Fibroblast of skin of right biceps (primary cell): ENCODE measurements at places on chromosomes 16 and 17.

DNA sequence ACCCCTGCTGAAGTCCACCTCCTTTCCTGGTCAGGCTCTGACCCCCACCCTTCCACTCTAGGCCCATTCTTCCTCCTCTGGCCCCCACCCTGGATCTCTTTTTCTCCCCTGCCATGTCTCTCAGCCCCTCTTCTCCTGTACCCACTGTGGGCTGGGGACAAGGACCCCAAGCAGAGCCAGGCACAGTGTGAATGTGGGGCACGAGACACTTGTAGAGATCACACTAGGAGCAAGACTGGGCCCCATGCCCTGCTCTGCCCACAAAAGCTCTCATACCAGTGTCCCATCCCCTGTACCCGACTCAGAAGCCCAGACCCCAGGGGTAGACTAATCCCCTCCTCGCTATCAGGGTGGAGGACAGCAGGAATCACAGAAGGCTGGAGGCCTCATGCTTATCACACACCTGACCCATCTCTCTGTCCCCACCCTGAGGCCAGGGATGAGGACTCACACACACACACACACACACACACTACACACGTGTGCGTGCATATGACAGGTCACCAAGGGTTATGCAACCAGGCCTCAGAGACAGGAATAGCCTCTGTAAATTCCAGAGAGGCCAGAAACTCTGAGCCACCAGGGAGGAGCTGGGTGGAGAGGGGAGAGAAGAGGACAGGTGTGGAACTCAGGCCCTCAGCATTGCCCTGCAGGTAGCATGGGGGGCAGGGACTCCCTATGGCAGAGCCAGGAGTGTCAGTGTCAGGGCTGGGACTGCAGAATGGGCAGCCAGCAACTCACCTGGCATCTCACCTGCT, 21.1 kb downstream of the ARHGAP27 start:
- DNase-seq = no peak

- no peak for DNase-seq
Observed at GRCh38 chr16:2992383-2993081, 12.3 kb upstream of the PKMYT1 start.

GRCh38 chr17:62852195-62852594, 44.1 kb upstream of the MARCHF10 start:
- DNase-seq = no peak

DNA sequence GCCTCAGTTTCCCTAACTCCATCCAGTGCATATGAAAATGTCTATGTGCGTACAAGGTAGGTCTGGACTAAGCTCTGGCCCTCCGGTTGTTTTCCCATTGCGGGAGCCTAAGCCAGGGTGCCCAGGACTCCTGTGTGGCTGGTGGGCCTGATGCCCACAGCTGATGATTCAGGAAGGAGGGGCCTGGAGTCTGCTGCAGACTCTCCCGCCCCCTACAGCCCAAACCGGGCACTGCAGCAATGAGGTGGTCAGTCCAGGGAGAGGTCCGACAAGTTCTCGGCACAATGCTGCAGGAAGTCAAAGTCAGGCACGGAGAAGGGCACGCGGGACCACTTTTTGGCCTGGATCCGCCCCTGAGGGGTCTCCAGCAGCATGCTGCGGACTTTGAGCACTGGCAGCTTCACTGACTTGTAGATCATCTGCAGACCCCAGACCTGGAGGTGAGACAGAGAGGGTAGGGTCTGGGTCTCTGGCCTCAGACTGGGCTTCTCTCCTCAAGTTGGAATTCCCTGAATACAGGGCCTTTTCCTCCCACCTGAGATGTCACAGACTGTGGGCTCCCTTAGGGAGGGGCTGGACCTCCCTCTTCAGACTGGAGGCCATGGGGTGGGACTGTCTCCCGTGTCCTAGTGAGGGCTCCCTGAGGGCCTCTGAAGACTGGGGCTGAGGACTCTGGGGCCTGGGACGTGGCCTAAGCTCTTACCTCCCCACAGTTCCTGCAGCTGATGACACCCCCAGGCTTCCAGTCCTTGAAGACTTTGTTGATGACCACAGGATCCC, 3.4 kb upstream of the ZNF385C start:
- peak; percentile 56 for DNase-seq

DNA sequence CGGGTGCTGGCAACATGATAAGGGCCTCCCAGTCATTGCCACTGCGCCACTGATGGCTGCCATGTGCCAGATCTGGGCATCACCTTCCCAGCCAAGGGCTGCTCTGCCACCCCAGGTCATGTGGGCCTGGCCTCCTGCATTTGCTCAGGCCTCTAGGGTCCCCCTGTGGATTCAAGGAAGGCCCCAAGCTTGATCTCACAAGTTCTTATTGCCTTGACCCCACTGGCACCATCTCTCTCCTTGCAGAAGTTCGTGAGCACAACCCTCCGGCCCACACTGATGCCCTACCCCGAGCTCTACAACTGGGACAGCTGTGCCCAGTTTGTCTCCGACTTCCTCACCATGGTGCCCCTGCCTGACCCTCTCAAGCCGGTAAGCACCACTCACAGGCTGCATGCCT, 5.3 kb downstream of the DRC7 start:
- DNase-seq = no peak

DNA sequence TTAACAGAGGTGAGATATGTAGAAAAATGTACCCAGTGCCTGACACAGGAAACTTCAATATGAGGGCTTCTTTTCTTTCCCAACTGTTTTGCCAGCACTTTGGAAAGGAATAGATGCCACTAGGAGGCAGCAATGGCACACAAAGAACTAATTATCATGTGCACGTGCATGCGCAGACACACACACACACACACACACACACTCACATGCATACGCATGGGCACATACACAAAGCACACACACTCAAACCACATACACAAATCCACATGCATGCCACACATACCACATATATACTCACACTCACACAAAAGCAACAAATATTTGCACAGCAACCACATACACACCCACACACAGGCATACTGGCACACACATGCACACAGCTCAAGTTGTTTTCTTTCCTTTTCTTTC, 8.8 kb upstream of the CEP112 start:
- DNase-seq = peak; percentile 81

- DNase-seq = no peak
Observed at GRCh38 chr17:58415371-58416055, 1.8 kb downstream of the RNF43 start.

DNA sequence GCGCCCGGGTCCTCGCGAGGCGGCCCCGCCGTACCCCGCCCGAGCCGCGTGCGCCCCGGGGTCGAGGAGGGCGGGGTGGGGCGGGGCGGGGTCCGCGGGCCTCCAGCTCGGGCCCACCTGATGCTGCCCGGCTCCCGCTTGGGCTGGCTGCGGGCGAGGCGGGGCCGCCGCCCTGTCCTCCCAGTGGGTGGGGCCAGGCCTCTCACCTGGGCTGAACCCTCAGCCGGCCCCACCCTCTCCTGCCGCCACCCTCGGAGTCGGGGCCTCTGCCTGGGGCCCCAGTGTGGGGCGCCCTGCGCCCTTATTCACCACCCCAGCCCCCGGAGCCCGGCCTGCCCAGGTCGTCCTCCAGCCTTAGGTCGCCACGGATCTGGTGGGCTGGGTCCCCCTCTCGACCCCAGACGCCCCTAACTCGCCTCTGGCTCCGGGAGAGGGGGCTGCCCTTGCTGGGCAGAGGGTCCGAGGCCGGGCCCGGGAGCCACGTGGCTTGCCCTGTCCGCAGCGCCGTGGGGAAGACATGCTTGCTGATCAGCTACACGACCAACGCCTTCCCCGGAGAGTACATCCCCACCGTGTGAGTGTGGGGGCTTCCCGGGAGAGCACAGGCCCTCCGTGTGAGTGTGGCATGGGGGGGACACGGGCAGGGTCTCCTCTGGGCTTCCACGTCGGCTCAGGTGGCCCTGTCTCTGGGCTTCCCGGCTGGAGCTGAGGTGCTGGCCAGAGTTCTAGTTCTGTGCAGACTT, 578 bp downstream of the RAC3 start:
- DNase-seq = no peak

- peak; percentile 66 for DNase-seq
Observed at GRCh38 chr16:59148056-59148768, 414.1 kb upstream of the GOT2 start.

- DNase-seq = no peak
Observed at GRCh38 chr16:74874123-74874522, 99.5 kb upstream of the FA2H start.

DNA sequence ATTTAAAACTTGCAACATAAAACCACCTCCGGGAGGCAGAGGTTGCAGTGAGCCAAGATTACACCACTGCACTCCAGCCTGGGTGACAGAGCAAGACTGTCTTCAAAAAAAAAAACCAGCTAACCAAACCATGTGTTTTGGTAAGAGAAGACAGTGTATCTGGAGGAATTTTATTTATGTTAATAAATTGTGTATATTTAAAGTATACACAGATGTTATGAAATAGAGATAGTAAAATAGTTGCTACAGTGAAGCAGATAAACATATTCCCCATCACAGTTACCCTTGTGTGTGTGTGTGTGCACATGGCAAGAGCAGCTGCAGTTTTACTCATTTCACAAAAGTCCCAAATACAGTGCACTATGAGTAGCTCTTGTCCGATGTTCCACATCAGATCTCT, 54.8 kb upstream of the CRISPLD2 start:
- no peak for DNase-seq

- peak; percentile 4 for DNase-seq
Observed at GRCh38 chr16:62701426-62701825, 665.2 kb upstream of the CDH8 start.

- DNase-seq = no peak
Observed at GRCh38 chr17:16286947-16287562, 66.2 kb downstream of the CENPV start.

- DNase-seq = no peak
Observed at GRCh38 chr17:76272541-76273444, 7.6 kb downstream of the UBALD2 start.

DNA sequence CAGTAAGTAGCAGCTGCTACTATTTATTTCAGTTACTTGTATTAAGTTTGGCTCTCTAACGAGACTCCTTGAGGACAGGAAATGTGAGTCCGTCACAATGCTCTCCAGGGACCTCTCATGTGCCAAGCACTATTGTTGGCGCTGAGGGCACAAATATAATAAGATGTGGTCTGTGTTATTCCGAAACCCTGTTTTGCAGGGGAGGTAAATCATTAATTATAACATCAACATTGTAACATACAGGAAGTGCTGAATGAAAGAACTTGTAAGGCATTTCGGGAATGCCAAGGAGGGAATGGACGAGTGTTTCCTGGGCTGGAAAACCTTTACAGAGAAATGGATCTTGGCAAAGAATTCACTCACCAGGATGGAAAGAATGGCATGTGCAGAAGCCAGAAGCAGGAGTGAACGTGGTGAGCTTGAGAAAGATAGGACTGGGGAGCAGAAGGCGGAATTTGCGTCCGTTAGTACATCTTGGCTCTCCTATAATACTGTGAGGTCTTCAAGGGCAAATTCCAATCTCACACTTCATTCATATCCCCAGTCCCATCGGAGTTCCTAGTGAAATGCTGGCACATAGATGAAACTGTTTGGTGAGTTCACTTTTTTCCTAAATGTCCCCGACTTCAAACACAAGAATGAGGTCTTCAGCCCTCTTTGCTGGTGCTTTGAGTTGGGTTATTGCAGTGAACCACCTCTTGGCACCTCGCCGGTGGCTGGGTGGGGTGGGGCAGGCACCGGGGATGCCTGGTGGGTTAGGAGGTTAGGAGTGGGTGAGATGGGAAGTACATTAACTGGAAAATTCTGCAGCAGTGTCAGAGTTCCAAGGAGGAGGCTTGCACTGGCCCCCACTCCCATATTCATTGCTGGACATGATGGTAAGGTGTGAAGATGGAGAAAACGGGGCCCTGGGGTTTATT, 11.5 kb downstream of the TAC4 start:
- peak; percentile 82 for DNase-seq

- no peak for DNase-seq
Observed at GRCh38 chr17:49565948-49566491, 9.7 kb upstream of the NXPH3 start.

DNA sequence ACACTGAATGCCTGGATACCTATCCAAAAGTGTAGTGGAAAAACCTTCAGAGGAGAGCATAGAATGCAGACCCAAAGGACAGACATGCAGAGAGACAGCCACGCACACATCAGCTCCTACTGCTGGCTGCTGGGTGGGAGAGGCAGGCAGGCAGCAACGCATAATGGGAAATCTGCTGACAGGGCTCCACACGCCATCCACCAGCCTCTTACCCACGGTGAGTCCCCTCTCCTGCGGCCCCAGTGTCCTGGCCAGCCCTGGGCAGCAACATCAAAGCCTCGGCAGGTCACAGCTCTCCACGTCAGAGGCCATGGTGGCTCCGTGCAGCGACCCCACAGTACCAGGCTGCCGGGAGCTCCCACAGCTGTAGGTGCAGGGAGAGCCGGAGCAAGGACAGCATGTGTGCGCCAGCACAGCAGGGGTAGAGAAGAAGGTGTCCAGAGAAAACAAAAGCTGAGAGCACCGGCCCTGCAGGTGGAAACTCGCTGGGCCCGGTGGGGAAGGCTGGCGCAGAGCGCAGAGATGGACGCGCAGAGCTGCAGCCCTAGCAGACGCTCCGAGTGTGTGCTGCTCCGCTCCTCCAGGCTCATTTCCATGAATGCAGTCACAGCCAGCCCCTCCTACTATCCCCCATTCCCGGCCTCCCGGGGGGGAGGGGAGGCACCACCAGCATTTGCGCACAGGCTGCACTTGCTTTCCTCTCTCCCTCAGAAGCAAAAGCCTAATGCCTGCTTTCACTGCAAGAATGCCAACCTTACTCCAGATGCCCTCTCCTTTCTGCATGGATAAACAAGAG, 58.9 kb downstream of the CYTH1 start:
- DNase-seq = peak; percentile 61

- DNase-seq = peak; percentile 63
Observed at GRCh38 chr17:65332375-65332774, 195.2 kb downstream of the RGS9 start.

DNA sequence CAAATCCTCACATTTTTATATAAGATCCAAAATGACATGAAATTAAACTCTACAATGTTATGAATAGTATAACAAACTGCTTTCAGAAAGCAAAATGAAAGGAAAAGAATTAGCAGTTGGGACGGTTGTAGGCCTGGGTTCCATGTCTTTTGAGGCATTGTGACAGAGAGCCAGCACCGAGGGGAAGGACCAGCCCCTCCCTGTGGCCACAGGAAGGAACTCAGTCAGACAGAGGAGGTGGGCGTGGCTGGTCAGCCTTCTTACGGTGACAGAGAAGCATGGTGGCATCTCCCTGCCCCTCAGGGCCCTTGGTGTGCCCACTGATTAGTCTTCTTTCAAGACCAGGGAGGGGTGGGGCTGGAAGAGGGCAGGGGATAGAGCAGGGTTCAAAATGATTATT, 5.7 kb downstream of the ZNF319 start:
- DNase-seq = peak; percentile 27

GRCh38 chr16:50088302-50088701, 22.5 kb downstream of the HEATR3 start:
- no peak for DNase-seq

DNA sequence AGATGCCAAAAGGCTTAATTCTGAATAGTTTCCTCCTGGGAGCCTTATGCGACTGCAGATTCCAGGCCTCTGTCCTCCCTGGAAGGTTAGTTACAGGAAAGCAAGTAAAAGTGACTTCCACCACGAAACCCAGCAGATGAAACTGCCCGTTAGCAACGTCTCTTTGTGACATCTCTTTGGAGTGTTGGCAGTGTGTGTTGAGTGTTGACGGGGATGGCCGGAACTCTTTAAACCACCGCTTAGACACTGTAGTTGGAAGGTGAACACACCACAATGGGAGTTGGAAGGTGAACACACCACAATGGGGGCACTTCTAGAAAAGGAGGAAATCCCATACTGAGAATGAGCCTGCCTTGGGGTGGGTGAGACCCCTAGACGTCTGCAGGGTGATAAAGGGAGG, 858 bp downstream of the SKAP1 start:
- DNase-seq = no peak

GRCh38 chr16:3822366-3823045, 58.0 kb downstream of the CREBBP start:
- no peak for DNase-seq

- DNase-seq = no peak
Observed at GRCh38 chr17:40327735-40328385, 18.9 kb downstream of the RARA start.
